ENCODE measurements at places on chromosomes 13 and 19.

DNA sequence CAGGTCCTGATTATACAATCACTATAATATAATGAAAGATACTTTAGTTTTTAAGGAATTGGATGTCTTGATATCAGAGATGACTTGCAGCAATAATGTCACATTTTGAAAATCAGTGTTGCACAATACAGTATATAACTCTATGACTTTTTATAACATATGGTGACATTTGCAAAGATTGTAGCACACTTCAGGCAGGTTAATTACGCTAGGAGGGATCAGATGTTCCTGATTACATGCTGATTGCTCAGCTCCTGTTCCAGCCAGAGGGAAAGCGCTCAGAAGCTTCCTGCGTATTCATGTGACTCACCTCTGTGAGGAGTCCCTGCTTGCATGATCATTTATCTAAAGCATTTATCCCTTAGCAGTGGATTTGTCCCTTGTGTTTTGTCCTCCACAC lies 265.6 kb downstream of the GPC5 start:
- DNase-seq = peak; percentile 74

GRCh38 chr19:14972676-14973075 lies 7.0 kb downstream of the SLC1A6 start:
- DNase-seq = no peak

- DNase-seq = no peak
These were observed 7.3 kb upstream of the CCNE1 start for GRCh38 chr19:29804493-29804892.

GRCh38 chr13:43728421-43728820 lies 58.4 kb downstream of the ENOX1 start:
- no peak for DNase-seq

DNA sequence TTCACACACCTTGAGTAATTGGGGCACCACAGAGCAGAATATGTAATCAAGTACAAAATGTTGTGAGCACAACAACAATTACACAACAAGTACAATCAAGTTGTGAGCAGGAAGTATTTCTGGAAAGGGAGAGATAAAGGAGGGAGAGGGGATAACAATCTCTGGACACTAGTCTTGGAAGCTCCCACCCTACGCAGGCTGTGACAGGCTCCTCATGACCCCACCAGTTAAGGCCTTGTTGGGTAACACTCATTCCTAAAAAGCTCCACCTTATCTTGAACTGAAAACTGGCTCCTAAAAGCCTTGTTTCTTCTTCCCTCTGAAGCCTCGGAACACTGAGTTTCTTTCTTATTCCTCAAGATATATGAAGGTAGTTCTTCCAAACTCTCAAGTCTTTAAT lies 806.0 kb downstream of the UQCRFS1 start:
- no peak for DNase-seq

- DNase-seq = peak; percentile 91
These were observed at the start of gene CCDC8 for GRCh38 chr19:46413262-46414031. CCDC8 (minus strand) TSS chr19:46413564; CDS start chr19:46412810, 754 bp downstream.

DNA sequence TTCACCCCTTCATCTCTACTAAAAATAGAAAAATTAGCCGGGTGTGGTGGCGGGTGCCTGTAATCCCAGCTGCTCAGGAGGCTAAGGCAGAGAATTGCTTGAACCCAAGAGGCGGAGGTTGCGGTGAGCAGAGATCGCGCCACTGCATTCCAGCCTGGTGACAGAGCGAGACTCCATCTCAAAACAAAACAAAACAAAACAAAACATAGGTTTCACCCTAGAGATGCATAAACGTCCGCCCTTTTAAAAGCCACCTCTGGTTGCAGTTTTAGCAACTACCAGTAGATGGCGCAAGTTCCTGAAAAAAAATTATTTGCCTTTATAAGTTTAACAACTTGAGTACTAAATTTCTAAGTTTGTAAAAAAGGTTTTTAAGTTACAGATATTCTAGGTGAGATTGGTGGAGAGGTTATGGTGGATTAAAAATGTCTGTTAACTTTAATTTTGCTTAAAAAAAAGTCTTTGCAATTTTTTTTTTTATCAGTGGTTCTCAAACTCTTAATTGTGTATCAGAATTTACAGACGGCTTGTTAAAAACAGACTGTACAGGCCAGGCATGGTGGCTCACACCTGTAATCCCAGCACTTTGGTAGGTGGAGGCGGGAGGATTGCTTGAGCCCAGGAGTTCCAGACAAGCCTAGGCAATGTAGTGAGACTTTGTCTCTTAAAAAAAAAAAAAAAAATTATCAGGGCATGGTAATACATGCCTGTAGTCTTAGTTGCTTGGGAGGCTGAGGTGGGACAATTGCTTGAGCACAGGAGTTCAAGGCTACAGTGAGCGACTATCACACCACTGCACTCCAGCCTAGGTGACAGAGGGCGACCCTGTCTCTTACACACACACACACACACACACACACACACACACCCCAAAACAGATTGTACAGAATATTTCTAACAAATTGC lies 42.1 kb downstream of the NAA16 start:
- no peak for DNase-seq
